ENCODE measurements at places on chromosomes 7 and 10.

DNA sequence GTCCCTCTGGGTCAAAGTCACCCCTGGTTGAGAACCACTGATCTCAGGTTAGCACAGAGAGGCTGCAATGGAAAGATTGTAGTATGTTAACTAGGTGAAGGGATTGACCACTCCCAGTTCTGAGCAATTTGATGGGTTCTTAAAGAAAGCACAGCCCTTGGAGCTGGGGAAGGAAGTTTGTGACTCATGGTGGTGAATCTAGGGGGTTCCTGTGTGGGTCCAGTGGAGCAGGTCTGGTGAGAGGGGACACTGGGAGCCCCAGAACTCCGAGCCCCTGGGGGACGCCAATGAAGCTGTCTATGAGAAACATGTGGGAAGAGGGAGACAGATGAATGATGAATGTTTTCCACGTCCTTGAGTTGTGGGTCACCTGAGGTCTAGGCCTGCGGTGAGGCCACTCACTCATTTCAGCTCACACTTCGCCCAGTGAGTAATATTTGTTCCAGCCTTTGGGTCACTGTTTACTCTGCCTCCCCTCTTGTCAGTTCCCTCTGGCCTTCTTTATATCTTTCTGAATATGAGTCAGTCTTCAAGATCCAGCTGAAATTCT, 341.9 kb downstream of the LRMDA start:
- no peak for DNase-seq

DNA sequence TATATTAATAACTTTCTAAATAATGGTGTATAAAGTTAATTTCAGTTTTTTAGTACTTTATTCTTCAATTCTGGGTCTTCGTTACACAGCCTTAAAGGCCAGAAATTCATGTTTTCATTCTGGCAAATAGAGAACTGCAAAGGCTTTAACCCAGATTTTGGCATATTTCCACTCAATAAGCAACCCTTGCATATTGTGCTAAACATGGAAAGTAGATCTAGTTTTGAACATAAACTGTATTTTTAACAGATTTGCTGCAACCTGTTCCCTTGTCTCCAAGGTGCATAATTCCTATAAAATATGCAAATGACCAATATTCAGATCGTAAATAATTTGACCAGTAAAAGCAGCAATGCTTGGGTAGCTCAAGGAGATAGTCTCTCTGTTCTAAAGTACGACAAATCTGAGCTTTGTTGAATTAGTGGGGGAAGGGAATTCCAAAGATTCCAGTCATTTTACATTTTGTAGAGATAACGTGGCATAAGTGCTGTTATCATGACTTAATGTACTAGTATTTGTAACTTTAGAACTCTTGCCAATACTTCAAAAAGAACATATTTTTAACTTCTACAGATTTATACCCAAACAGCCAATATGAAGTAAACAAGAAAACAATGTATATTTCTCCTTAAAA, 46.4 kb upstream of the RSBN1L start:
- DNase-seq: no peak

GRCh38 chr7:152395112-152395511, 40.7 kb downstream of the KMT2C start:
- DNase-seq: no peak

DNA sequence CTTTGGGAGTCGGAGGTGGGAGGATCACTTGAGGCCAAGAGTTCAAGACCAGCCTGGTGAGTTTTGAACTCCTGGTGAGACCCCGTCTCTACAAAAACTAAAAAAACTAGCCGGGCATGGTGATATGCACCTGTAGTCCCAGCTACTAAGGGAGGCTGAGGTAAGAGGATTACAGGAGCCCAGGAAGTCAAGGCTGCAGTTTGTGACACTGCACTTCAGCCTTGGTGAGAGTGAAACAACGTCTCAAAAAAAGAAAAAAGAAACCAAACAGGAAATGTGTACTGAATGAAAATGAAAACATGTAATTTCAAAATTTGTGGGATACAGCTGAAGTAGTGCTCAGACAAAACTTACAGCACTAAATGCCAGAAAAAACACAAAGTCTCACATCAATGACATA, 7.6 kb downstream of the ARHGAP12 start:
- no peak for DNase-seq

GRCh38 chr7:12436896-12437535, 33.4 kb upstream of the VWDE start:
- no peak for DNase-seq

DNA sequence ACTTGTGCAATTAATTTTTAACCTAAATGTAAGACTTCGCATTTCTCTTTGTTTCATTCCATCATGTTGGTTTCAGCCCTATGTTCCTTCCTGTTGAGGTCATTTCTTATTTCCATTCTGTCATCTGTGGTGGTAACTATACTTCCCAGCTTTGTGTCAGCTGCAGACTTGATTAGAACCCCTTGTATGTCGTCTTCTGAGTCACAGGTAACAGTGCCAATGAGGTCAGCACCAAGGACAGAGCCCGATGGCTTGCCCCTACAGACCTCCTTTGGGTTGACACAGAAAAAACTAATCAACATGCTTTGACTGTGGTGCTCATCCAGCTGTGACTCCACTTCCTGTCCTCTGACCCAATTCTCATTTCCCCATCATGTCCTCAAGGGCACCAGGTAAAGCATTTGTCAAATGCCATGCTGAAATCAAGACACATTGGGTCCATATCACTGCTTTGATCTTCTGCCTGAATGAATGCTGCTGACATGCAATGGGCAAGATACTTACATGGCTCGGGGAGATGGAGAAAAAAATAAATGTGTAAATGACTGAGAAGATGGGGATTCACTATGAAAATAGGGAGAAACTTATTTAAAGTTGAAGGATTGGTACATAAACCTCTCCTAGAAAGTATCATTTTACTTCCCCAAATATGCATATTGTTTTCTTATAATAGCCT, 25.6 kb upstream of the CRTAC1 start:
- no peak for DNase-seq

DNA sequence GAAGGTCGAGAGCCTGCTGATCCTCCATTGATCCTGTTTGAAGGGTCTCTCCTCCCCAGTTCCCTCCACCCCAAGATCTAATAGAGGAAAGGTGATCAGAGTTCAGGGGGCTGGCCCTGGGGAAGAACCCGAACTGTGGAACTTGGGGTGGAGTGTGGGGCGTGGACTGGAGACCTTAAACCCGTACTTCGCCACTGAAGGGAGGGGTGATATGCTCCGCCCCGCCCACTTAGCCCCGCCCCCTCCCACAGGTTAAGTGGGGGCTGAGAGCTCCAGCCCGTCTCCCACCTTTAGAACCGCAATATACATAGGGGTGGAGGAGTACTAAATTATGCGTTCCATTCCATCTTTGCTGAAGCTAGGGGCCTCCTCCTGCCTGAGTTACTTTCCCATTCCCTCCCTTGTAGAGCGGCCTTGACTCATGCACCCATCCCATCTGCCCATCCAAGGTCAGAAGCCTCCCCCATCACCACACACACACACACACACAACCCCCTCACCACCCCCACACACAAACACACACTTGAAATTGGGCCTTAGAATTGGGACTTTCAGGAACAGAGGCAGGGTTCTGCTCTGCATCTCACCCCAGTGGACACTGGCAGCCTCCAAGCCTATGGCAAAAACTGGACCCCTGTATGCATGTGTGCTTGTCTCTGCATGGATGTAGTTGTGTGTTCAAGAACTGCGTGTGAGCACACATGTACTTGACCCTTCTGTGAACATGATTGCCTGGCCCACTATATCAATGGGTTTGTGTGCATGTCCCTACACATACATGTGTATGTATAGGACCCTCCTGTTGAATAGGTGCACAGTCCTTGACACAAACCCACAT, 991 bp downstream of the SEMA4G start:
- no peak for DNase-seq

- DNase-seq: no peak
Measured at GRCh38 chr10:79048639-79049550, 19.9 kb upstream of the ZMIZ1 start.

DNA sequence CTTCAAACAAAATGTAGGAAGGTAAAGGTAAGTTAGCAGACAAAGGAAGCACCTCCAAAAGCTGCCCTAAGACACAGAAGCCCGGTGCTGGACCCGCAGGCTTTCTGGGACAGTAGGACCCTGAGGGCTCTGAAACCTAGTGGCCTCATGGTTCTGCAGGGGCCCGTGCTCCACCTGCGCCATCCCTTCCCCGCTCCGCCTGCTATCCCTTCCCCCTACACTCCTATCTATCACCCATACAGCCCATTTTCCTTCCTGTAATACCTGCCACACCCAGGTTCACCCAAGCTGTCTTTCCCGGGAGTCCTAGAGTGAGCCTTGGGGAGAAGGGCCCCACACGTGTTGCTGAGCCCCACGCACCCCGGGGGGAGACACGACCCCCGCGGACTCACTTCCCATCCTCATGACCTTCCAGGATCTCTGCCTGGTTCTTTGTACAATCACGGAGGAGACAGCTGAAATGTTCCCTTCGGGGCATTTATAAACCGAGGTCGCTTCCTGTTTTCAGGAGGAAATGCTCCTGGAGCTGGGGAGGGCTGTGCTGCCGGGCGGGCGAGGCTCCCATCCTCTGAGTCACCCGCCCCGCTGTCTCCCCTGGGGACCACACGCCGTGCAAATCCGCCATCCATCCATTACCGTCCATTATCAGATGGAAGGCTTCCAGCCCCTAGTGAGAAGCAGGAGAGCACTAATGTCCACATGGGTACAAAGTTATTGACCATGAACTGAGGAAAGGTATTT, 251.7 kb upstream of the PITRM1 start:
- no peak for DNase-seq

GRCh38 chr10:71048971-71049615, 160.7 kb upstream of the PCBD1 start:
- DNase-seq: no peak

DNA sequence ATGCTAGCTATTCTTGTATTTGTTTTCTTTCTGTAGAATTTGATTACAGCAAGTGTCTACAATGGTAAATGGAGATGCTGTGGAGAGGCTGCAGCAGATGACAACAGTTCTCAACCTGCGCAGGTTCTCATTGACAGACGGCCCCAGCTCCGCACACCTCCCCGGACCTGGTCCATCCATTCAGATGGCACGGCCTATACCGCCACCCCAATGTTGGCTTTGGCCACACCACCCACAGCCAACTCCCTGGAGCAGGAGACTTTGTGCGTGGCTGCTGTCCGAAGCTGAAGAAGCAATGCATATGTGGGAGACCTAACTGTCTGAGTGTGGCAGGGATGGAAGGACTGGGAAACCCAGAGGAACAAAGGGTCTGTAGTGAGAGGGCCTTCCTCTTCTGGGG, 116.4 kb upstream of the TCERG1L start:
- no peak for DNase-seq

GRCh38 chr10:75283078-75283670, 47.4 kb upstream of the COMTD1 start:
- no peak for DNase-seq

- peak; percentile 10 for DNase-seq
Measured at GRCh38 chr7:116499168-116500077, at the start of gene CAV2. CAV2 (plus strand) TSS chr7:116499738; CDS start chr7:116499782, 44 bp downstream.

DNA sequence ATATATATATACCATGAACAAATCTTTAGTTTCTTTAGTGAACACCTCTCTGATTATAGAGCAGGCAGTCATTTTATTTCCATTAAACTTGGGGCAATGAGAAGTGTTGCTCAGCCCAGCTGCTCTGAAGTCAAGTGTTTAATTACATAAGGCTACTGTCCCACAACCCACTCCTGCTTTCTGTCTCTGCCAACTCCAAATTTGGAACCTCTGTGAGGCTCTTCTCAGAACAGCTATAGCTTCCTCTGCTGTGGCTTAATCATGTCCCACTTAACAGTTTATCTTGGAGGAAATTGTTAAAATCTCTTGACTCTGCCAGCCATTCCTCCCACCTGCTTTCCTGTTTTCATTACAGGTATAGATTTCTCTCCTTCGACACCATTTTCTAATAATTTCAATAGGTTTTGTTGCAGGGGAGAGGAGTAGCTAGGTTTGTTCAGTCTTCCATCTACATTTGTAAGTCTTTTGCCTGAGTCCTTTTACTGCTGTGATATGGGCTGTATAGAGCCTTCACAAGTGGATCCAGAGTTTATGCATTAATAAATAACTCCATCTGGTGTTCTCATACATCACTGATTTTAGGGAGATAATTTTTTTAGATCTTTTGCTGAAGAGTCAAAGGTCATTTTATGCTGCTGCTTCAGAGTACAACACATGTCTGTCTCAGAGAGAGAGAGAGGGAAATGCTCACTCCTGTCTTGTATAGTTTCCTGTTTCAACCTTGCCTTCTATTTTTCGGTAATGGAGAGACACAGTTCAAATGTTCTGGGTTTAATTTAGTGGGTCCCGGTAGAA, 170.4 kb downstream of the WNT2 start:
- no peak for DNase-seq

- no peak for DNase-seq
Measured at GRCh38 chr7:140902303-140902953, 22.3 kb downstream of the BRAF start.

DNA sequence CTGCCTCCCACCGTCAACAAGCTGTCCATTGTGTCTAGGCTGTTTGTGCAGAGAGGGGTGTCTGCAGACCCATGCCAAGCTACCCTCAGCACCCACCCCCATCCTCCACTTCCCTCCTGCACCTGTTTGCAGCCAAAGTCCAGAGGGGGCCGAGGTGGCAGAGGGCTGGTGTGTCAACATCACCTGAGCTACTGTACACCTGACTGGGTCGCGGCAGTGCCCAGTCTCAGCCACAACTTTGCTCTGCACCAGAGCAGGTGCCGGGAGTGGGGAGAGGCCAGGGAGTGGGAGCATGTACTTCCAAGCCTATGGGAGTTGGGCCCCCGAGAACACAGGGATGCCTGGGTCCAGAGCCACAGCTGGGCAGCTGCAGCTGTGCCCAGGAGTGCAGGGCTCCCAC, 93.1 kb downstream of the AUTS2 start:
- DNase-seq: no peak

DNA sequence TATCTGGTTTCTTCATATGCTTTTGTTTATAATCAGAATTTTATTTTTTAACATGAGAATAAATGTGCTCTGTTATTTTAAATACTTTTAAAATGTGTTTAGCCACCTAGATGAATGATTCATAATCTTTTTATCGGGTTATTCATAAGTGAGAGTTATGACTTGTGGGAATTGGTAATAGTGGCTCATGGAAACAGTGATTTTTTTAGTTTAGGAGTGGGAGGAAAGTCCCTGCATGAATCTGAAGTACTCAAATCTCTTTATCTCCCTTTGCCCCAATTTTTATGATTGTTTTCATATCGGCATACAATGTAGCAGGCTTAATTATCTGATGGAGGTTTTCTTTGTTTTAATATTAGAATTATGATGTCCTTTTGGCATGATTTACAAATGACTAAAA, 42.9 kb downstream of the TAX1BP1 start:
- no peak for DNase-seq

- DNase-seq: no peak
Measured at GRCh38 chr7:2398506-2398905, 4.9 kb upstream of the CHST12 start.

- DNase-seq: no peak
Measured at GRCh38 chr10:30873411-30873810, 158.3 kb downstream of the ZNF438 start.

- DNase-seq: no peak
Measured at GRCh38 chr7:158414486-158414961, 173.1 kb downstream of the PTPRN2 start.

Data from activated T-helper 9 cell treated with anti-CD3 and anti-CD28 coated beads, Interleukin-2, amount 50 U/mL, for 16 hours (primary cell).